ENCODE measurements at places on chromosomes 12 and 14. TPM values are rescaled to one million over a fixed set of nuclear protein-coding genes. Genes with fewer than 3 reads are reported as not detected.

DNA sequence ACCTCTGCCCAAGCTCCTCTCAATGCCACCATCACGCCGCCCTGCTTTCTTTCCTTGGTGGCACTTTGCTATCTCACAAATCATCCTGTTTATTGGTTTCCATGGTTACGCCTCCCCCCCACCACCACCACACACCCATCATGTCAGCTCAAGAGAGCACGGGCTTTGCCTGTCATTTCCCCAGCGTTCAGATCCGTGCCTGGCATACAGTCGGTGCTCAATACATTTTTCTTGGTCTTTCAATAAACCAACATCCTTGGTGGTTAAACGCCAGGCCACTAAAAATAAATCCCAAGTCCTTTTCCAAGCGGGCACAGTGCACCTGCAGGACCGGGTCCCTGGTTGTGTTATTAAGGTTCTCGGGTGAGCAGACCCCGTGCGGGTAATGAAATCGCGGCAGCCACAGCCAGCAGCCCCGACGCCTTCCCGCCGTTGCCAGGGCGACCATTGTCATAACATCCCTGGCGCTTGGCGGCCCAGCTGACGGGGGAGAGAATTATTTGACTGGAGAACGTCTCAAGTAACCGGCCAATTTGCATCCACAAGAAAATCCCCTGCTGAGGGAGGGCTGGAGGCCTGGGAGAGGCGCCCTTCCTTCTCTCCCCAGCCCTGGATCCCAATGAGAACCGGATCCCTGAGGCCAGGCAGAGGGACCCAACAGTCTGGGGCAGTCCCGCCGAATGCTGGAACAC is 92.9 kb downstream of the KSR2 start:
- DNase-seq = no peak
- no peak overlapping the region for H3K27ac ChIP-seq
- H3K4me1 ChIP-seq = no peaks in the 10 kb centered on the region
- no peak overlapping the region for H3K4me3 ChIP-seq

BBOF1 gene
- 0.77 TPM for total RNA-seq

BDKRB1 gene
- 0.21 TPM for total RNA-seq

STON2 gene
- total RNA-seq = 0.29 TPM

SMCO2 gene
- total RNA-seq = 0.27 TPM

Measured in GM12878 (cell line).